ENCODE measurements at places on chromosomes 16 and 17.

GRCh38 chr17:45814622-45815606 is 29.8 kb upstream of the SPPL2C start:
- DNase-seq, result no peak

- peak; percentile 15 for DNase-seq
These were observed 6.7 kb upstream of the CIITA start for GRCh38 chr16:10870137-10870776.

- no peak for DNase-seq
These were observed 33.8 kb downstream of the EPN2 start for GRCh38 chr17:19270704-19271611.

- no peak for DNase-seq
These were observed 15.0 kb downstream of the PITPNC1 start for GRCh38 chr17:67392111-67392510.

DNA sequence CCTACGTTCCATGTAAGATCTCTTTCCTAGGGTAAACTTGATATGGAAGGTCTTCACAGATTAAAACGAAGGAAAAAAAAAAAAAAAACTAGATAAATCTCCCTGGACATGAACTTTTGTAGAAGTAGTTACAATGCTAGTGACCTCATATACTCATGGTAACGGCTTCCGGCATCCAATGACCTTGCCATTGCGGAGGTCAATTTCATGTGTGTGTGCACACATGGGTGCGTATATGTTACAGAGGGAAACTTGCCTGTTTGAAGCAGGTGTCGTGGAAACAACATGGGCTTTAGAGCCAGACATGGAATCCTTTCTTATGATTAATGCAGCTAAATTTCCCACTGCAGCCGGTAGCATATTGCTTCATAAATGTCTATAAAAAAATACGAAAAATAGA is 435.5 kb downstream of the MAF start:
- DNase-seq, result no peak

GRCh38 chr17:57535249-57535966 is 209.7 kb downstream of the CCDC182 start:
- DNase-seq, result no peak

DNA sequence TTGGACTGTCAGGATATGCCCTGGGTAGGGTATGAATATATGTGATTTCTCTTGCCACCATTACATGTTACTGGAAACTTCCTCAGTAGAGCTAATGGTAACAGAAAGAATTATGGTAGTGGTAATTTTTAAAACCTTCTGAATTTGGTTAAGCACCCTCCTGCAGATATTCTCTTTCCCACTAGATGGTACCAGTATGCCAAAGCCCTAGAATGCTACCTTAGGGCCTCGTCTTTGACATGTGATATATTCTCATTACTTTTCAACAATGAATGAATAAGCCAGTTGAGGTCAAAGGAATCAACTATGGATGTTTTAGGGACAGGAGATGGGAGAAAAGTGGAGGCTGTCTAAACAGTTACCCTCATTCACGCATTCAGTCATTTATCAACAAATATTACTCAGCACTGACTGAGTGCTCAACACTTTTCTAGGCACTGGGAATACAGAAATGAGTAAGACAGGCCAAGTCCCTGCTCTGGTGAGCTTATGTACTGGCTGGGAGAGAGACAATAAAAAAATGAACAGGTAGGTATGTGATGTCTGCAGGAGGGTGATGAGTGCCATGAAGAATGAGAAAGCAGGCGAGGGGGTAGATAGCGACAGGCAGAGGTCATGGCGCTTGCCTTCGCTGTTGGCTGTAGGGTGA is 14.7 kb downstream of the CDH13 start:
- peak; percentile 73 for DNase-seq

GRCh38 chr17:77961741-77962140 is 3.2 kb downstream of the TNRC6C start:
- DNase-seq, result no peak

DNA sequence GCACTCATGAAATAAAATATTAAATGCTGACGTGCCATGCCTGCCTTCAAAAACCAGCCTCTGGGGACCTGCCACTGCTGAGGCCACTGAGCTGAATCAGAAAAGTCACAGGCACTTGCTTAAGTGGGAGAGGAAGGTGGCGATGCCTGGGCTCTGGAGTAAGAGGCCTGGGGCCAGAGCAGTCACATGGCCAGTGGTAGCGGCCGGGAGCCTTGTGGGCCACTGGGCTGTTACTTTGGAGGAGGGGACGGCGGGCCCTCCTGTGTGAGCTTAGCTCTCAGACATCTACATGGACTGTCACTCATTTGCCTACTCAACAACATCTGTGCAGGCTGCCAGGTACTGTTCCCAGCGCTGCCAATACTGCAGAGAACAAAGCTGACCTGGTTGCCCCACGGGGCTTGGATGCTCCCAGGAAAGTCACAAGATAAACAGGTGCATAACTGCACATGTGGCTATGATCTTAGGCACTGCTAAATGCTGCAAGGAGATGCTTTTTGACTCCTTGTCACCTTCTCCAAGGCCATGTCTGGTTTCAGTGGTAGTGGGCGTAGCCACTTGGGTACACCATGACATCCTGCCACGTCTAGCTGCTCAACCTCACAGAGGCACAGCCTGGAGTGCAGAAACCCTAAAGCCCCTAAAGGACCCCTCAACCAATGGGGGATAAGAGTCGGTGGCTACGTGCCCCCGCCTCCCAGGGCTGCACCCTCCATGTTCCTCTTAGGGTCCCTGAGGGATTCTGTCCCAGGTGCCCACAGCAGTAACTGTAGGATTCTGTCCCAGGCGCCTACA is 11.6 kb downstream of the COTL1 start:
- DNase-seq, result no peak

- DNase-seq, result no peak
These were observed 82.1 kb downstream of the GPR139 start for GRCh38 chr16:19991614-19992013.

DNA sequence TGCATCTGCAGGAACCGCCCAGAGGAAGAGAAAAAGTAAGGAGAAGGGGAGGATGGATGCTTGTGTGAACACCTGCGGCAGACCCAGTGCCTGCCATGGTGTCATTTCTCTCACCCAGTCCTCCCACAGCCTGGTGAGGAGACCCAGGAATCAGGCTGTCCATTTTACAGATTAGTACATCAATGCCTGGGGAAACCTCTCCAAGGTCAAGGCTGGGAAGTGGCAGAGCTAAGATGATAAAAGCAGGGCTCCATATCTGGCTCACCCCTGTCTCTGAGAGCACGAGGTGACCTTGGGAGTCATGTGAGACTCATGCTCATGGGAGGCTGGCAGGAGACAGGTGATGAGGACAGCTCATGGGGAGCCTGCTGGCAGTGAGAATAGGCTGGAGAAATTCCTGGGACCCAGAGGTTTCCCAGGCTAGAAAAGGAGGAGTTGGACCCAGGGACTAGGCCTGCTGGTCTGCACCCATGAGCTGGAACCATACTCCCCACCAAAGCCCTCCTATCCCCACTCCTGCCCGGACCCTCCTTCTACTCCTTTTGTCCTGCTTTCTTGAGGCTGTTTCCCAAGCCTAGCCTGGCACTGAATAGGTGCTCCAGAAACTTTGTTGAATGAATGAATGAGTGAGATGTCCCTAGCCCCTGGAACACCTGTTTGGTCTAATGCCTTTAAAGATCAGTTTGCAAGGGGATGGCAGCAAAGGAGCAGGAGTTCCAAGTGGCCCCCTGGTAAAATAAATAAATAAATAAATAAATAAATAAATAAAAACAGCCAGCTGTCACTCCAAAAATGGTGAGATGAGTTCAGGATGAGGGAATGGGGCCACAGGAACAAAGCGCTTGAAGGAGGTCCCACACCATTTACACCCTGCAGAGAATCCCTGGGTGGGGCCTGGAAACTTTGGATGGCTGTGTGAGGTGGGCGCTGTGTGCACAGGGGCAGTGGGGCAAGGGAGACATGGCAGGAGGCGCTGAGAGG is 1.6 kb downstream of the ZNF629 start:
- DNase-seq, result peak; percentile 13

GRCh38 chr16:75931043-75931442 is 204.8 kb upstream of the CPHXL start:
- peak; percentile 63 for DNase-seq

- DNase-seq, result no peak
These were observed 423.9 kb downstream of the WWOX start for GRCh38 chr16:78523212-78523985.

DNA sequence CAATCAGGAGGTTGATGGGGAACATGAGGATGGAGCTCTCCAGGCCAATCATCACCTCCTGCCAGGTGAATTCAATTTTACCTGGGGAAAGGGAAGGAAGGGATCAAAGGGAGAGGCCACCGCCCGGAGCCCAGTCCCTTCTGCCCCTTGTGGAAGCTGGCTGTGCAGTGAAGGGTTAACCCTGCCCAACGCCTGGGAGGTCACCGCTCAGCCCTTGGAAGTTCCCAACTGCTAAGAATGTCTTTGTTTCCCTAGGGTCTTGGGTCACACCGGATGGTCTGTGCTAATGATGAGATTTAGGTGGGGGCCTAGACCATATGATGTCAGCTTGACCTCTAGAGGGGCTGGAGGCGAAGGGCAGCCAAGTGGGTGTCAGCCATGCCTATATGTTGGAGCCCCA is 52.1 kb upstream of the GCSH start:
- no peak for DNase-seq

DNA sequence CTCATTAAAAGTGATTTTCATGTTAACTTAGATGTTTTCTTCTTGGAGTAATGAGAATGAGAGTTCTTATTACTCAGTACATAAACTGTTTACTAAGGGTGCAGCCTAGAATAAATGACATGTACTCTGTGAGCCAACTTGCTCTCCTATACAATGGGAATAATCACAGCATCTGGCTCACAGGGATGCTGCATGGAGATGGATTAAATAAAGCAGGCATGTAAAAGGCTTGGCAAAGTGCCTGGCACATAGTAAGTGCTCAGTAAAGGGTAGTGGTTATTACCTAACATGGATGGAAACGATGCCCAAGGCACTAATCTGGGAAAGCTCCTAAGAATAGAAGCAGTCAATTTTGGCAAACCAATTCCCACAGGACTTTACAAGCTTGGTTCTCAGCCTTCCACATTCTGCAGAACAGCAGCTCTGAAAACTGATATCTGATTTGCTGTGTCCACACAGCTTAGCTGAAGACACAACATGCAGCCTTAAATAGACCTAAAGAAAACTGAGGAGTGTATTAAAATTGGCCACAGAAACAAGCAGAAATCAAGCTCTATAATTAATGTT is 176.1 kb downstream of the ABCC12 start:
- DNase-seq, result no peak

GRCh38 chr16:4384509-4384942 is 12.9 kb downstream of the VASN start:
- no peak for DNase-seq

DNA sequence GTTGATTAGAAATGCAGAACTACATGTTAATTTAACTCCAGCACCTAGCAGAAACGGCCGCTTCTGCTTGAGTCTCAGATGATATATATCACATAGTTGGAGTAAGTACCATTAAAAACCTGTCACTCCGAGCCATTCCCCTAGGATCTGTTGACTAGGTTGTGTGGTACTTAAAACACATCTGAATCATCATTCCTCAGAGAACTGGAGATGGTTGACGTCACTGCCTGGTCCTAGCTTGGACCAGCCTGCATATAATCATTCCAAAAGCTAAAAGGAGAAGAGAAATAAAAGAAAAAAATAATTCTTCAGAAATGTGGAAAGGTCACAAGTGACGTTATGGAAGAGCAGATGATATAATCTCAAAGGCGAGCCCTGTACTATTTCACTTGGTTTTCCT is 31.3 kb upstream of the RASL10B start:
- DNase-seq, result peak; percentile 56

- no peak for DNase-seq
These were observed 2.5 kb upstream of the GINS3 start for GRCh38 chr16:58389724-58390123.

GRCh38 chr16:9425236-9425635 is 333.8 kb downstream of the HAPSTR1 start:
- no peak for DNase-seq

DNA sequence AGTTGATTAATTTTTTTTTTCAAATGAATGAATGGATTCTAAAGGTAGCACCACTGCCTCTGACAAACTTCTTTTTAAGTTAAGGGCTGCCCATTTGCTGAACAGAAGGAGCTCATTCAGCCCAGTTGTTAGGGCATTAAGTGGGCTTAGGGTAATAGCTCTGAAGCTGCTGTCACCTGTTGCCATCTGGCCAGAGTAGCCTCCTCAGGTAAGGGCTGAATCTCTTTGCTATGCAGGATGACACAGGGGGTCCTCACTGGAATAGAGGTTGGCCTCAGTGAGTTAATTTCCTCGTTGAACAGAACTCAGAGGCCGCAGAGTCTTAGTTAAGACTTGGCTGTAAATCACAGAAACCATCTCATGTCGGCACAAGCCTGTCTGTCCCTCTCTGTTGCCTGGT is 232.8 kb downstream of the CCDC182 start:
- no peak for DNase-seq

DNA sequence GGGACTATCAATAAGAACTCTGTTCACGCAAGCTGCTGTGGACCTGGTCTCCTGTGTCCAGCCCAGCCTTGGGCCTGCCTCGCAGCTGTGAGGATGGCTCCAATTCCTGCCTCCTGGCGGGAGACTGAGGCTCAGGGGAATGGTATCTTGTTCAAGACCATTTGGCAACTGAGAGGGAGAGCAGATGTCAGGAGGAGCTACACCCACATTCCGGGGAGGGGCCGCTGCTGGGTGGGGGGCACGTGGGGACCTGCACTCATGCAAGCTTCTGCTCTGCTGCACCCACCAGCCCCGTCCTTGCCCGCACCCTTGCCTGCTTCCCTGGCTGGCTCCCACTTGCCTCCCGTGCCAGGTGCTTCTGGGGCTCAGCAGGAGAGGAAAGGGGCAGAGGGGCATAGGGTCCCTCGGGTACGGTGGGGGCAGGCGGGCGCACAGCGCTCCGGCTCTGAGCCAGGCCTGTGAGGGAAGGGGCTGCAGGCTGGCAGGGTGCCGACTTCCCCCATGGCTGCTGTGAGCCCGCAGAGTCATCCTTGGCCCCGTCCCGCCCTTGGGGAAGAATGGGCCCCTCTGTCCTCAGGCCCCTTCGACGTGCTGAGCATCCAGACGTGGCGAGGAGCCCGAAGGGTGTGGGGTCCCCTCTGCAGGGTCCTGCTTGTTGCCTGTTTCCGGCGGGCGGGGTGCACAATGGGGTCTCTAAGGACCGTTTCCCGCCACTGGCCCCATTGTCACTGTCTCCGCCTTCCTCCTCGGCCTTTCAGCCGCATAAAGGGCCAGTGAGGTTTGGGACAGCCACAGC is 2.7 kb downstream of the METRN start:
- no peak for DNase-seq

GRCh38 chr17:49583889-49584288 is 8.2 kb downstream of the NXPH3 start:
- no peak for DNase-seq

- no peak for DNase-seq
These were observed 2.5 kb upstream of the ZNF423 start for GRCh38 chr16:49858200-49859124.

GRCh38 chr17:32307658-32308057 is 34.3 kb downstream of the C17orf75 start:
- DNase-seq, result no peak

DNA sequence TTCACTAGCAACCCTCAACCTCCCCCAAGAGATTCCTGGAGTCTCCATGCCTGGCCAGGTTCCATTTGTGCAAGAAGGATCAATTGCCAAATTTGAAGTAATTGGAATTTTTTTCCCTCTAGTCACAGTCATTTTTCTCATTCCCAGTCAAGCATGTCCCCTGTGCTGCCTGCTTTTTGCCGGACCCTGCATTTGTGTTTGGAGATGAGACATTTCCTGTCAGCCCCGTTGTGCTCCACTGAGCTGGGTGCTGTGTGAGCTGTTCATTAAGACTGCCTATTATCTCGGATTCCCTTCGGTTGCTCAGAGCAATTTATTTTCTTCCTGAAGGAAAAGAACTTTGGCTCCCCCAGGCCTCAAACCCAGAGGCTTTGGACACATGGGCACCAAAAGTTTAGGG is 201.0 kb upstream of the NLRP1 start:
- peak; percentile 90 for DNase-seq

- no peak for DNase-seq
These were observed 16.0 kb upstream of the TANC2 start for GRCh38 chr17:62950067-62950466.

Data from ELR (cell line).